ENCODE measurements at places on chromosomes 2 and 18.

DNA sequence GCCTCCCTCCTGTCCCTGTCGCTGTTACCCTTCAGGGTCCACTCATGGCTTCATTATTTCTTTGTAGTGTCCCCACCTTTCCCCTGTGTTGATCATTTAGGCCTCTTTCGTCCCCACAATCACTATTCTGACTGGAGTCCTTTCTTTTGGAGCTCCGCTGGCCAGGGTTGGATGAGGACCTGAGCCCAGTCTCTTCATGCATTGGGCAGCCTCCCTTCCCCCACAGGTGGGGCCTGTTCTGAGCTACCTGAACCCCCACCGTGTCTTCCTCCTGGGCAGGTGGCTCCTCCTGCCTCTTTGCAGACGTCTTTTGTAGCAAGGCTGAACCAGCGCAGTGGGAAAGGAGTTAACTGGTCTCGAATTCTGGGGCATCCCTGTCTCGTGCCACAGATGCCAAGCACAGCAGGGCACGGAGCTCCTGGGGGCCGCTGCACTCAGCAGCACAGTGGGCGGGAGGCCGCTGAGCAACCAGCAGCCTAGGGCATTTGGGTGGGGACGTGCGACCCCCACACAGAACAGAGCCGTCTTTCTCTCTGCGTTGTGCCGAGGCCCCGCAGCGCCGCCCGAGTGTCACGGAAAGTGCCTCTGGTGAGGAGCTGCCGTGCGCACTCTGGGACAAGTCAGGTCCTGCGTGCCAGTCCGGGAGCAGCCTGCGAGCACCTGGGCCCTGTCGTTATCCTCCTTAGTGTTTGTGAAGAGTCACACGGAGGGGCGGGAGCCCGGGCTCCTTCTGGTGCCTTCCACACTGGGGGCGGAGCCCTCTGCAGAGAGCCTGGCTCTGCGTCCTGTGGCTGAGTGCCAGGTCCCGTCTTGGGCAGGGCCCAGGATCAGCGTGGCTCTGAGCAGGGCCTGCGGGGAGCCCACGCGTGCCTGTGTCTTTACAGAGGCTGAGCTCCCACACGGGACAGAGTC lies 130.1 kb downstream of the NFATC1 start:
- H3K4me1 ChIP-seq: peaks cover 8% of the 10 kb centered on the region
- no peaks in the 10 kb centered on the region for H3K36me3 ChIP-seq
- no peak overlapping the region for H3K4me3 ChIP-seq
- DNase-seq: no peak

- H3K36me3 ChIP-seq: no peaks in the 10 kb centered on the region
- H3K4me3 ChIP-seq: no peak overlapping the region
- no peak for DNase-seq
- peaks cover 26% of the 10 kb centered on the region for H3K4me1 ChIP-seq
- H3K27ac ChIP-seq: peak overlapping the region; percentile 70
- H3K27me3 ChIP-seq: no peaks in the 10 kb centered on the region
These were observed 67.8 kb upstream of the MAP4K3 start for GRCh38 chr2:39504790-39505335.

GRCh38 chr2:153408710-153409385 lies 69.7 kb downstream of the RPRM start:
- H3K27ac ChIP-seq: no peak overlapping the region
- no peaks in the 10 kb centered on the region for H3K27me3 ChIP-seq
- peaks cover 26% of the 10 kb centered on the region for H3K4me1 ChIP-seq
- no peak overlapping the region for H3K4me3 ChIP-seq
- no peaks in the 10 kb centered on the region for H3K36me3 ChIP-seq
- no peak for DNase-seq

GRCh38 chr2:191243154-191243553 lies 2.0 kb upstream of the MYO1B start:
- H3K36me3 ChIP-seq: no peaks in the 10 kb centered on the region
- H3K4me1 ChIP-seq: peaks cover 34% of the 10 kb centered on the region
- H3K27ac ChIP-seq: no peak overlapping the region

- no peak for DNase-seq
- no peak overlapping the region for H3K4me3 ChIP-seq
- H3K36me3 ChIP-seq: no peaks in the 10 kb centered on the region
- no peaks in the 10 kb centered on the region for H3K4me1 ChIP-seq
These were observed 35.6 kb upstream of the FEZ2 start for GRCh38 chr2:36633470-36634092.

- H3K27me3 ChIP-seq: no peaks in the 10 kb centered on the region
- H3K36me3 ChIP-seq: no peaks in the 10 kb centered on the region
- peaks cover 5% of the 10 kb centered on the region for H3K4me1 ChIP-seq
- H3K4me3 ChIP-seq: peak overlapping the region; percentile 27
- no peak overlapping the region for H3K27ac ChIP-seq
- no peak for DNase-seq
These were observed 3.9 kb downstream of the WIPF1 start for GRCh38 chr2:174593574-174594203.

DNA sequence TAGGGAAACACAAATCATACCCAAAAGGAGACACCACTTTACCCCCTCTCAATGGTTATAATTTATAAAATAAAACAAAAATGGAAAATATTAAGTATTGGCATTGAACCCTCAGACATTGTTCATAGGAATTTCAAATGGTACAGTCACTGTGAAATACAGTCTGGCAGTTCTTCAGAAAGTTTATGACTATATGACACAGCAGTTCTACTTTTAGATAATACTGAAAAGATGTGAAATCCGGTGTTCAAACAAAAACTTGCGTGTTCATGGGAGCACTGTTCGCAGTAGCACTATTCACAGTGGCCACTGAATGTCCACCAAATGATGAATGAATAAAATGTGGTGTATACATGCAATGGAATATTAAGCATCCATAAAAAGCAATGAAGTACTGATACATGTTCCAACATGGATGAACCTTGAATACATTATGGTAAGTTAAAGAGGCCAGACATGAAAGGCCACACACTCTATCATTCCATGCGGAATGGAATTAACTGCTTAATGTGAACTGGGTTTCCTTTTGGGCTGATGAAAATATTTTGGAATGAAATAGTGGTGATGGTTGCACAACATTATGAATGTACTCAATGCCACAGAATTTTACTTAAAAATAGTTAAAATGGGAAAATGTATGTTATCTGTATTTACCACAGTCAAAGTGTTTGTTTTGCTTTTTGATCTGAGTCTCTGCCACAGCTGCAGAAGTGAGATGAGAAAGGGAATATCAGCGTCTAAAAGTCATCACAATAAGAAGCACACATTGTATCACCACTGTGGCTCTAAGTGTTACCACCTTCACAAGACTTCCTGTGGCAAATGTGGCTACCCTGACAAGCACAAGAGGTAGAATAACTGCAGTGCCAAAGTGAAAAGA lies 864.6 kb downstream of the SUCLG1 start:
- no peaks in the 10 kb centered on the region for H3K27me3 ChIP-seq
- H3K4me3 ChIP-seq: no peak overlapping the region

DNA sequence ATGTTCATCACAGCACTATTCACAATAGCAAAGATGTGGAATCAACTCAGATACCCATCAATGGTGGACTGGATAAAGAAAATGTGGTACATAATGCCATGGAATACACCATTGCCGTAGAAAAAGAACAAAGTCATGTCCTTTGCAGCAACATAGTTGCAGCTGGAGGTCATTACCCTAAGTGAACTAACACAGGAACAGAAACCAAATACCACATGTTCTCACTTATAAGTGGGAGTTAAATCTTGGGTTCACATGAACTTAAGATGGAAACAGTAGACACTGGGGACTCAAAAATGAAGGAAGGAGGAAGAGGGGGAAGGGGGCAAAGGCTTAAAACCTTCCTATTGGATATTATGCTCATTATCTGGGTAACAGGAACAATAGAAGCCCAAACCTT lies 228.1 kb upstream of the RAB6C start:
- H3K4me3 ChIP-seq: no peak overlapping the region
- DNase-seq: no peak
- H3K27ac ChIP-seq: no peak overlapping the region
- no peaks in the 10 kb centered on the region for H3K36me3 ChIP-seq

DNA sequence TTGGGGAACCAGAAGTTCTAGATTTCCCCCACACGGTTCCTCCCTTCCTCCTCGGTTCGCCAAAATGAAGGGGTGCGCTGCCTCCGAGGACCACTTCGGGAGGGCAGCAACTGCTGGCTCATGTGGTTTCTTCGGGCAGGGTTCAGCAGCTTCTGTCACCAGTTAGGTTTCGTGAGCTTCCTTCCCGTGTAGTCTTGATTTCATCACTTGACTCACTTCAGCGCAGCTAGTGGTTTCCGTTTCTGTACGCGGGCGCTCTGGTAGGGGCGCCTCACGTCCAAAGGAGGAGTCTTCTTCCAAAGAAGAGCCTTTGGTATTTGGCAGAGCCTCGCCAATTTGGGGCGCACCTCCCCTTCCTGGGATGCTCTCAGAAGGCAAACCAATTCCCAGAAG lies 485 bp upstream of the GALNT3 start:
- H3K36me3 ChIP-seq: no peaks in the 10 kb centered on the region
- no peaks in the 10 kb centered on the region for H3K27me3 ChIP-seq
- no peak for DNase-seq
- no peaks in the 10 kb centered on the region for H3K4me1 ChIP-seq
- H3K27ac ChIP-seq: peak overlapping the region; percentile 97

GRCh38 chr2:8581234-8581561 lies 100.7 kb upstream of the ID2 start:
- no peak overlapping the region for H3K4me3 ChIP-seq
- H3K27me3 ChIP-seq: no peaks in the 10 kb centered on the region
- no peak for DNase-seq
- no peak overlapping the region for H3K27ac ChIP-seq

- H3K27ac ChIP-seq: no peak overlapping the region
- H3K4me1 ChIP-seq: peaks cover 39% of the 10 kb centered on the region
- no peaks in the 10 kb centered on the region for H3K36me3 ChIP-seq
- DNase-seq: no peak
- H3K27me3 ChIP-seq: no peaks in the 10 kb centered on the region
These were observed 42.4 kb upstream of the FIGN start for GRCh38 chr2:163778045-163778781.

DNA sequence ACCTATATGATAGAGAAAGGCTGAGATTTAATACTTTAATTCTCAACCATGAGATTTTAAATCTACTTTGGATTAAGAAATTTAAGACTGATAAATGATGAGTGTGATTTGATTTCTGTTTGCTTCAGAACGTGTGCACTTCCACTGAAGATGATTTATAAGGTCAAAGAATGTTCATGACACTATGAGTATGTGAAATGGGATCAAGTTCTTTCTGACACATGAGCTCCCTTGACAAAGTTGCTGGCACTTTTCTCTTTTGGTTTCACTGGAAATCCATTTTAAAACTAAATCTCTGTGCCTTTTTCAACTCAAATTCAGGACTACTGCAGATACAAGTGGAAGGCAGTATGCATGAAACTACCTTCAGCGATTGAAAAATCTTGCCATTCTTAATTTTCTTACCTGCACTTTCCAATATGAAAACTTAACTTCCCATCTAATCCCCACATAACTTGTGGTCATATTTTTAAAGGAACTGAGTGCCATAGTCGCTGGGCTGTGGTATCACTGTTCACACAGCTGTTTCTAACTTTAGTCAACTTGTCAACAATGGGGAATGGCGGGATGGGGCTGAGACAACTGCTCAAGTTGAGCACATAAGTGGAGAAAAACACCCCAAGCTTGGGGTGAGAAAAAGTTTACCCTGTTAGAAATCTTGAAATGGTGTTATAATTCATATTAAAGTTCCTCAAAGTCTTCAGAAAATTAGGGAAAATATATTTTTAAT lies 51.8 kb upstream of the TTN start:
- no peak for DNase-seq
- no peaks in the 10 kb centered on the region for H3K4me1 ChIP-seq
- no peaks in the 10 kb centered on the region for H3K27me3 ChIP-seq
- H3K4me3 ChIP-seq: no peak overlapping the region

- H3K27ac ChIP-seq: no peak overlapping the region
- no peak overlapping the region for H3K4me3 ChIP-seq
- no peak for DNase-seq
These were observed 164.4 kb downstream of the BABAM2 start for GRCh38 chr2:28054916-28055315.

GRCh38 chr2:127278959-127279358 lies 15.0 kb downstream of the ERCC3 start:
- no peak overlapping the region for H3K4me3 ChIP-seq
- H3K4me1 ChIP-seq: no peaks in the 10 kb centered on the region
- no peak for DNase-seq
- H3K36me3 ChIP-seq: peaks cover 23% of the 10 kb centered on the region
- no peaks in the 10 kb centered on the region for H3K27me3 ChIP-seq

DNA sequence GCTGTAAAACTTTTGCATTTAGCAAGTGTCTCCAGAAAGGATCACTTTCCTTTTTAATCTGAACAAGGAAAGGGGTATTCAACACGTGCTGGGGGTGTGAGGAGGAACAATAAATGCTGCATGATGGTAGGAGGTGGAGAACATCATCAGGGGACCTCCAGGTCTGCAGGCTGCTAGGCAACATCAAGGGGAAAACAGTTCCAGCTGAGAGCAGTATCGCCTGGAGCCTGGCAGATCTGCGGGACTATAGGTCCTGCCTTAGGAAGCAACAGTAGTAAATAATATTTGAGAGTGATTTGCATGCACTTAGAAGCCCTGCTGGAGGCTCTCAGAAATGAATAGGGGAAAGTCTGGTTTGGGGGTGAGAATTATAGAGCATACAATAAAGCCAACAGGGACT lies 175.6 kb downstream of the SUCLG1 start:
- H3K27me3 ChIP-seq: no peaks in the 10 kb centered on the region
- no peak for DNase-seq
- H3K4me3 ChIP-seq: no peak overlapping the region

DNA sequence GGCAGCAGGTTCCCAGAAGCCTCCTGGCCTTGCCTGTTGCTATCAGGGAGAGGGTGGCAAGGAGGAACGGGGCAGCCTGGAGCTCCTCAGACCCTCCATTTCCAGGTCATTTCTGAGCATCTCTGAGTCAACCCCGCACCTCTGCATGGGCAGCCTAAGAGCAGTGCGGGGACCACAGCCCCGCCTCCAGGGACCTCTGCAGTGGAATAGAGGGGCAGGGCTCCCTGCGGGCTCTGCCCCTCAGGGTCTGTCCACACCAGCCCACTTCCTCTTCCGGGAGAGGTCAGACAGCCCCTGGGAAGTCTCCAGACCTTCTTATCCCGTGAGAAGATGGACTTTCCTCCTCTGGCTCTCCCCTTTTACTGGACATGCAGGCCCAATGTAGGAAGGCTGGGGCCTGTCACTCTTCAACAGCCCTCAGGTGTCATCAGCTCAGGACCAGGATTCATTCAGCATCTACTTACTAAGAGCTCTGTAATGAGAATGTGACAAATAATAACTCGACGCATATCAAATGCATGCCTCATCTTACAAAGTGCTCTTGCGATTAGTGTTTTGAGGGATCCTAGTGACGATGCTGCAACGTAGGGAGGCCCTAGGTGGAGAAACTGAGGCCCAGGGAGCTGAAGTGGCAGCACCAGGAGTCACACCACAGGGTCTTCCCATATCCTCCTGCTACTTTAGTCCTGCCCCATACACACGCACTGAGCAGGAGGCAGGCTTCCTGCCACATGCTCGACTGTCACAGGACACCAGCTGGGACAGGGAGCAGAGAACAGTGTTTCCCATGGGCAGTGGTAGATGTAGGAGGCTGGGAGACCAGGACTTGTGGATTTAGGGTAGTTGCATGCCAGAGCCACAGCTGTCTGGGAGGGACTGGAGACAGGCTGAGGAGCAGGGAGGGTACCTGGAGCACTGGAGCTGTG lies 28.0 kb downstream of the SH2D6 start:
- peaks cover 10% of the 10 kb centered on the region for H3K4me1 ChIP-seq
- no peak overlapping the region for H3K4me3 ChIP-seq
- DNase-seq: no peak
- peak overlapping the region; percentile 64 for H3K27ac ChIP-seq

Data from esophagus squamous epithelium (tissue), 5 donors.